ENCODE measurements at places on chromosomes 4 and X.

DNA sequence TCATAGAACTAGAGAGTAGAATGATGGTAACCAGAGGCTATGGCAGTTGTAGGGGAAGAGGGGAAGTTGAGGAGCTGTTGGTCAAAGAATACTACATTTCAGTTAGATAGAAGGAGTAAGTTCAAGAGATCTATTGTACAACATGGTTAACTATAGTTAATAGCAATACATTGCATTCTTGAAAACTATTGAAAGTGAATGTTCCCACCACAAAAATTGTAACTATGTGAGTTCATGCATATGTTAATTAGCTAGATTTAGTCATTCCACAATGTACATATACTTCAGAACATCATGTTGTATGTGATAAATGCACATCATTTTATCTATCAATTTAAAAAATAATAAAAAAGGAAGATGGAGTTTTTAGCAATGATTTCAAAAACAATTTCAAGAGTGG, 125.3 kb upstream of the IL15 start:
- DNase-seq: no peak

DNA sequence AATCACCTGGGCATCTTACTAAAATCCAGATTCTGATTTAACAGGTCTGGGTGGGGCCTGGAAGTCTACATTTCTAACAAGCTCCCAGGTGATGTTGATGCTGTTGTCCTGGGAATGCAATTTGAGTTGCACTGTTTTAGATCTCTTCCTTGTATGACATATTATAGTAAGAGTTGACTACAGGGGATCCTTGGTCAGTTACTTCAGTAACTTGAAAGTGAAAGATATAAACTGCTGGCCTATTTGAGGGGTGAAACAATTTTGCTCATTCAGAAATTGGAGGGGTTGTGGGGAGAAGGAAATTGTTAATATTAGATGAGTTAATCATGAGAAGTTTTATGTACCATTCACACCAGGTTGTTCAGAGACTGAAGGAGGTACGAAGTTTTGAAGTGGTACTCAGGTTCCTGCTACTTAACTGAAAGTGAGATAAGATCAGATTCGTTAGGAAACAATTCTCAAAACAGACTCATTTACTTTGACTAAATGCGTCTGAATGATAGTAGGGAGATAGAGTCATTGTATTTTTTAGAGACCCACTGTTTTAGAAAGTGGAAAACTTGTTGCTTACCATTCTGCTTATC, 12.5 kb downstream of the SH2D1A start:
- no peak for DNase-seq

GRCh38 chr4:53713296-53713695, 122.0 kb upstream of the LNX1 start:
- DNase-seq: no peak

GRCh38 chr4:173253561-173253960, 80.6 kb downstream of the HMGB2 start:
- no peak for DNase-seq

DNA sequence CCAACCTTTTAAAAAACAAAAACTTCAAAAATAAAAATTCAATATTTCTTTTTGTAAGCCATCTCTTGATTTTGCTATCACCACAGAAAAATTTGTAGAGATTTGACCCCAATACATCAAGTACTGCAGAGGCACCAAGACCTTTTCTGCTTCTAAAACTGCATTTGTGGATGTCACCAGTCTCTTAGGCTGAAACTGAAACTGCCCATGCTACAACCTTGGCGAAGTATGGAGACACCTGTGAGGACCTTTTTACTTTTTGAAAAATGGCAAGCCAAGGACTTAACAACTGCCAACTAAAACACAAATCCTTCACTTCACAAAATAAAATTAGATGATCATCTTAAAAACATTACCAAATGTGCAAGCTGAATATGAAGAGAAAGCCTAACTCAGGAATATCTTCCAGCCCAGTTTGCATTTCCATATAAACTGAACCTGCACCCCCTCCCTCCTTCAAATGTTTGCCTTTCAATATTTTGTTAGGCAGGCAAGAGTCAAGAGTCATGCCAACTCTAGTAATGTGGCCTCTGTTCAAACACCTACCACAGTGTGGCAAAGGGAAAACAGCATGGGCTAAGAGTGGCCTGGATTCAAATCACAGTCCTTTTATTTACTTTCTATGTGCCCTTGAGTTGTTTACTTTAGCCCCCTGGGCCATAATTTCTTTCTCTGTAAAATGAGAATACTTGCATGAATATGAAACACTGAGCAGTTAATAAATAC, 389.4 kb downstream of the OPHN1 start:
- DNase-seq: no peak

DNA sequence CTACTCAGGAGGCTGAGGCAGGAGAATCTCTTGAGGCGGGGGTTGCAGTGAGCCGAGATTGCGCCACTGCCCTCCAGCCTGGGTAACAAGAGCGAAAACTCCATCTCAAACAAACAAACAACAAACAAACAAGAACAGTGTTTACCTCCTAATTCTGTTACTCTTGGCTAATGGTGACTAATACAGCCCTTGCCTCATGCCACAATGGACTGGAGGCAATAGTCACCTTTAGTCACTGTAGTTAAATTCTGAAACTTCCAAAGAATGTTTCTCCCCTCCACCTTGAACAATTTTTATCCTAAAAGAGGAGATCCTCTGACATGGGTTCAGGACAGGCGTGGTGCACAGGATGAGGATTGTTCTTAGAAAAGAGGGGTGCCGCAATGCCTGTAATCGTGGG, 241.2 kb upstream of the CTSO start:
- DNase-seq: no peak

DNA sequence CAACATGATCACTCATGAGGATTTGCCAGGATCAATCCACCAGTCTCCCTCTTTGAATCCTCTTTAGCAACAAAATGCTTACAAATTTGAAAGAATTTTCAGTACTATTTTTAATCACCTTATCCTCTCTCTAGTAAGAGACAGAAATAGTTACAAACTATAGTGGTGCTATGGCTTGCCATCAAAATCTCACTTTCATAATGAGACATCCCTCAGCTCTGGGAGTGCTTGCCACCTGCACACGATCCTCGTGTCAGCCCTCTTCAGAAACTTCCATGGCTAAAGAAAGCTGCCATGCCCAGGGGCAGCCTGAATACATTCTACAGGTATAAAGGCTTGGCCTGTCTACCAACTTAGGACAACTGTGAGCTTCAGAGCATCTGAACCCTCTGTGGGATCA, 5.1 kb upstream of the DHX15 start:
- no peak for DNase-seq

DNA sequence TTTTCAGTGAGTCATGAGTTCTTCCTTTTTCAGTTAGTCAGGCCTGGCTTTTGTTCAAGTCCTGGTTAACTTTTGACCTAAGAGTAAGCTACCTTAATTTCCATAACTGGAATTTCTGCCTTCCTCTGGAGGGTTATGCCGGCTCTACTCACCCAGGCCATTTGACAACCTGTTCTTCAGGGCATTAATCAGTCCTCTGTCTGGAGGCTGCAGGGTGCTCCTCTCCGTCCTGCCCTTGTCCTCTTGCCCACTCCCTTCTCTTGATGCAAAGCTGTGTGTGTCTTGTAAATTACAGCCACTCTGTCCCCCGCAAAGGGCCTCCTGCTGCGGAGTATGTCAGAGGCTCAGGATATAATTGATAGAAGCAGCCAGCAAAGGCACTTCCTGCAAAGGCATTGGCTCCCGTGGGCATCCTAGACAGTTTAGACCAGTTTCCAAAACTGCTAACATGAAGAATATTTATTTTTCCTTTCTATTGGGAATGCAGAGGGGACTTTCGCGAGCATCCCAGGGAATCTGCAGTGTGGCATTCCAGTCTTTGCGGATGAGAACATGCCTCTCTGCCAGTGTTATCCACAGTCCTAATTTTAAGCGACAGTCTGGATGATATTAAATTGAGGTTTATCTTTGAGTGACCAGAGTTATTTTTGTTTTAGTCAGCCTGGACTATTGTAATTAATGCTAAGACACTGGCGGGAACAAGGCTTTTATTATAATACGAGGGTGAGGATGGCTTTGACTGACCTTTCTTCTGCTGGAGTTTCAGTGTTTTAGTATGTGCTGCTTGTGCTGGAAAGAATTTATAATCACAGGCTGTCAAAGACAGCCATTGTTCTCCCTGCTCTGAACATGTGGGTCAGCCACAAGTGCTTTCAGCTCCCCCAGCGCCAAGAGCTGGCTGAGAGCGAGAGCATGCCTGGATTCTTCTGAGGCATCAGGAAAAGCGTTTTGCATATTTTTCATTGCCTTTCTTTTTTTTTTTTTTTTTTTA, 74.2 kb downstream of the LIMCH1 start:
- DNase-seq: no peak

GRCh38 chr4:87811977-87812376, 12.6 kb downstream of the IBSP start:
- DNase-seq: no peak

DNA sequence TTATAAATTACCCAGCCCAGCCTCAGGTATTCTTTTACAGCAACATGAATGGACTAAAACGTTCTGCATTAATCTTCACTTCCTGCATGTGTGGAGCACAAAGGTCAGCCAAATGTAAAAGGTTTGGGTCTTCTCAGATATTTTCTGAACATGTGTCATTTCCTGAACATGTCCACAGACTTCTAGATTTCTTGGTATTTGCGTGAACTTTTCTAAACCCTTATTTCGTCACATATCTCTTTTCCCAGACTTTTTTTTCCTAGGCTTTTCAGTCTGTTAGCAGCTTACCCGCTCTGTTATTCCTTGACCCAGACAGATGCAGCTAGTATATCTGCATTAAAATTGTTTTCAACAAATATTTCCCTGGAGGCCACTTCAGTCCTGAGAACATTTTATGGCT, 57.3 kb upstream of the USP51 start:
- no peak for DNase-seq

- no peak for DNase-seq
These were observed 8.5 kb upstream of the LHFPL1 start for GRCh38 chrX:112688242-112688641.

DNA sequence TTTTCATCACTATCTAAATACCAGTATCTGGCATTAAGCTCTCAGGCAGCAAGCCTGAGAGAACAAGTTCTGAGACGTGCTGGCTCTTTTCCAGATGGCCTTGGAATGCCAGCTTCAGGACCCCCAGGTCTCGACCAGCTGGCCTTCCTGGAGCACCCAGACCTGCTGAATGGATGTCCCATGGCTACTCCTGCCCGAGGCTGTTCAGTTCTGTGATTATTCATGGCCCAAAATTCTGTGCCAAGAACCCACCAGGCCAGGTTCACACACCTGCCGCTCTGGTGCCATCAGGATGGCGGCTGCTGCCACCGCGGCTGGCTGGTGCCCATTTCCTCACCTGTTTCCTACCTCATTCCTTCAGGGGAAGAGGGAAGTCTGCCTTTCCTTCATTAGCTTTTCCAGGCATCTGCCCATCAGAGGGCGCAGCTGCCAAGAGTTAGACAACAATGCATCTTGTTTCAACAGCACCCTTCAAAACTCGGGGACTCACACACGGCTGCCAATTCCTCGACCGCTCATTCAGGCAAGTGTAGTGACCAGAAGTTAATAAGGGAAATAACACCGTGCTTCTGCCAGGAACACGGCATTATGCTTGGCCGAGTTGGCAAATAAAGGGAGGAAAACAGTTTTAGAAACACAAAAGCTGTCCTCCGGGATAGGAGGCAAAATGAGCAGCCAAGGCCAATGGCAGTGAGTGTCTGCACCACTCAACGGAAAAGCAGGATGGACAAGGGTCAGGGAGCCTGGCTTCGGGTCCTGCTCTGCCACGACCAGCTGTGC, 173.8 kb downstream of the NSUN7 start:
- DNase-seq: no peak
